NCI-H1436 (cell line): ENCODE measurements at places on chromosomes 5 and 9.

- DNase-seq, result no peak
Observed at GRCh38 chr5:38009749-38010358, 170.0 kb upstream of the GDNF start.

DNA sequence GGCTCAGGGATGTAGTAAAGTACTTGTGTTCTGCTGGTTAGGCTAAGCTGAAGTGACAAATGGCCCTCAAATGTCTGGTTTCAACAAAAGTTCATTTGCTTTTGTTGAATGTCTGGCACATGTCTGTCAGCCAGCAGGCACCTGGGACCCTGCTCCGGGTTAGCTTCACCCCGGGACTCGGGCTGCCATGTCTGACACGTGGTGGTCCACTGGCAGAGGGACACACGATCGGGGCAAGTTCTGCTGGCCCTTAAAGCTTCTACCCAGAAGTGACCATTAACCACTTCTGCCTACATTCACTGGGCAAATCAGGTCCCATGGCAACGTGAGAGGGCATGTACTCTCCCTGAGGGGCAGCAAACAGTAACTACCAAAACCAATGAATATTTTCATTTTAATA is 23.8 kb downstream of the POLR1E start:
- no peak for DNase-seq

GRCh38 chr5:157708866-157709265 is 22.4 kb upstream of the THG1L start:
- DNase-seq, result no peak

DNA sequence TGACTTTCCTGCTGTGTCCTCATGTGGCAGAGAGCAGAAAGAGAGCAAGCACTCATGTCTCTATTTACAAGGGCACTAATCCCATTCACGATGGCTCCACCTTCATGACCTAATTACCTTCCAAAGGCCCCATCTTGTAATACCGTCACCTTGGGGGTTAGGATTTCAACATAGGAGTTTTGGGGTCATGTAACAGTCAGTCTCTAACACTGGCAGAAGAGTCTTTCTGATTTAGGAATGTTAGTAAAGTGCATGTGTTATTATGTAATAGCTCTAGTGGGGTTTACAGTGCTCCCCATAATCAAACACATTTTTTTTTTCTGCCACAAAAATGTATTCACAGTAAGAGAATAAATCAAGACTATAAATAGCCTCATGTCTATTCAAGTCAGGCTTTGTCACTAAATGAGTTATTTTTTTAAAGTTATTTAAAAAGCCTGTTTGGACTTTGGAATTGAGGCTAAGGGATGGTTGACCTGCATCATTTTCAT is 19.1 kb downstream of the GALNT10 start:
- DNase-seq, result no peak

- no peak for DNase-seq
Observed at GRCh38 chr5:68176802-68177479, 38.6 kb upstream of the PIK3R1 start.

GRCh38 chr5:112960863-112961504 is 15.6 kb upstream of the DCP2 start:
- DNase-seq, result no peak

- no peak for DNase-seq
Observed at GRCh38 chr5:137921931-137922330, 32.7 kb downstream of the PKD2L2 start.

GRCh38 chr9:14522627-14523379 is 170.4 kb downstream of the ZDHHC21 start:
- DNase-seq, result no peak

DNA sequence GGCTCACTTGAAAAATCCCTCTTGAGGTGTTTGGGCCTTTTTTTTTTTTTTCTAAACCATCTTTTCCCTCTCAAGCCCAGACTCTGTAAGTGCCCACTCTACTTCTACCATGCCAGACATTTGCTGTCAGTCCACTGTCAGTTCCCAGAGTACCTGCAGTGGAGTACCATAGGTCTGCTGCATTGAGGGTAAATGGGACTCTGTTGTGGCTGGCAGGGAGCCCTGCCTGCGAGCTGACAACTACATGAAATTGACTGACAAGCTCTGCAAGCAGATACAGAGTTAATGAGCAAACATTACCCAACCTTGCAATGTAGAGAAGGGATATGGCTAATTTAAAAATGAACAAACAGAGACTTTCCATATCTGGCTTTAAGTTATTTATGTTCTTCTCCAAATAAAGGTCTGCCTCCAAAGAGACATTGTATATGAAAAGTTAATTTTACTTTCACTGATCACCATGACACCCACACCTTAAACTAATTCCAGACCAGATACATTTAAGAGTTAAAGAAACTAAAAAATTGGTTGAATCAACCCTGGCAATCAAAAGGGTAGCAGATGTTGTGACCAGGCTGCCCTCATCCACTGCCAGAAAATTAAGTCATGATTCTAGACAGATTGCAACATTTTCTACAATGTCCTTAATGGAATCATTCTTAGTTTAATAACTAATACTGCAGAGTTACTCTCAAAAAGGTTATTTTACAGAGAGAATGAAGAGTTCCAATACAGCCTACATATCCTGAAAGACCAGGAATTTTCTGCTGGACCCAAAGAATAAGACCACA is 100.4 kb upstream of the PAM start:
- no peak for DNase-seq

DNA sequence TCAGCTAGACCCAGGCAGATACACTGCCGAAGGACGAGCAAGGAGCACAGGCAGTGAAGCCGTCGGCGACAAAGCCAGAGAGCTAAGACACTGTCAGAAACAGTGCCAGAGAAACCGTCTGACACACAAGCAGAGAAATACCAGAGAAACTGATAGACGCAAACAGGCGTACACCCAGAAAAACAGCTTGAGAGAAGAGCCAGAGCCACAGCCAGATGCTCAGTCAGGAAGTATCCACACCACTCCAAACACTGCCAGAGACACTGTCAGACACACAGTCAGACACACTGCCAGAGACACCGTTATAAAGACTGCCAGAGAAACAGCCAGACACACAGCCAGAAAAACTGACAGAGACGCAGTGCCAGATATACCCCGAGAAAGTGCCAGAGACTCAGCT is 19.1 kb downstream of the CNTFR start:
- DNase-seq, result no peak

- no peak for DNase-seq
Observed at GRCh38 chr5:116724971-116725370, 150.3 kb upstream of the SEMA6A start.

- no peak for DNase-seq
Observed at GRCh38 chr5:30392897-30393296, 800.6 kb upstream of the CDH6 start.

DNA sequence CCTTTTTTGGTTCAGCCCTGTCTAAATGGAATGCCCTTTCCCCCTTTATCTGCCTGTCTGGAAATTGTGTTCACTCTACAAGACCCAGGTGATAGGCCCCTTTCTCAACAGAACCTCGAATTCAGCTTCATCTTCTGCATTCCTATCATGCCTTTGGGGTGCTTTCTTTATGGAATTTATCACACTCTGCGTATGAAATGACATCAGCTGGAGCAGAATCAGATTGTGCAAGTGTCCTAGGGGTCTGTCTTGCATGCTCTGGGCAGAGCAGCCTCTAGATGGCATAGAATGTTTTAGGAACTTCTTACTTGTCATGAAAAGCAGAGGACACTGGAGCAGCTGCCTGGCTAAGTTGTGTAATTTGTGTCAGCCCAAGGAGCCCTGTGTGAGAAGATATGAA is 84.9 kb downstream of the ISL1 start:
- no peak for DNase-seq

- DNase-seq, result no peak
Observed at GRCh38 chr5:34737731-34738130, 81.6 kb downstream of the RAI14 start.

GRCh38 chr9:121721058-121721350 is 69.6 kb downstream of the DAB2IP start:
- no peak for DNase-seq

- no peak for DNase-seq
Observed at GRCh38 chr9:87199278-87199677, 252.0 kb upstream of the GAS1 start.

- no peak for DNase-seq
Observed at GRCh38 chr9:73039271-73040263, 86.7 kb upstream of the ALDH1A1 start.

- DNase-seq, result no peak
Observed at GRCh38 chr5:10912435-10912834, 151.4 kb upstream of the DAP start.
